Pons (tissue), 1 donor: ENCODE measurements at places on chromosomes 1 and 21.

DNA sequence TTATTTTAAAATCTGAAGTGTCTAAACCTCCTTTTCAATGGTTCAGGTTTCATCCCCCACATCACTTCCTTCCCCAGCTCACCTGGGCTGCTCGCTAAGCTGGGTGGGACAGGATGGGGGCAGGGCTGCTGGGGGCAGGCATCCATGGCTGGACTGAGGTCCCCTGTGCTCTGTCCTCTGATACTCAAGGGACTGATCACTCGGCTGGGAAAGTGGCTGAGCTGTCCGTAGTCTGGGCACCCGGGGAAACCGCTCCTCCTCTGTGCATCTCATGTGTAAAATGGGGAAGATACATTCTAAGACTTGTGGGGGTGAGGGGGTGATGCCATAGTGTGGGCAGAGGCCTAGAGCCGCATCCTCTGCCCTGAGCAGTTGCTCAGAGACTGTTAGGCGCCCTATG, 411.2 kb downstream of the MATN1 start:
- DNase-seq, result no peak

GRCh38 chr1:173553312-173553711, 49.6 kb downstream of the SLC9C2 start:
- DNase-seq, result no peak

DNA sequence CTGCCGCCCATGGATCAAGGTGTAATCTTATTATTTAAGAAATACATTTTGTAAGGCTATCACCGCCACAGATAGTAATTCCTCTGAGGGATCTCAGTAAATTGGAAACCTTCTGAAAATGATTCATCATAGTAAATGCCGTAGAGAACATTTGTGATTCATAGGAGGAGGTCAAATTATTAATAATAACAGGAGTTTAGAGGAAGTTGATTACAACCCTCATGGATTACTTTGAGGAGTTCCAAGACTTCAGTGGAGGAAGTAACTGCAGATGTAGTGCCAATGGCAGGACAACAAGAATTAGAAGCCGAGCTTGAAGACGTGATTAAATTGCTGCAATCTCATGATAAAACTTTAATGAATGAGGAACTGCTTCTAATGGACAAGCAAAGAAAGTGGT, 280.1 kb downstream of the PTPRC start:
- no peak for DNase-seq

DNA sequence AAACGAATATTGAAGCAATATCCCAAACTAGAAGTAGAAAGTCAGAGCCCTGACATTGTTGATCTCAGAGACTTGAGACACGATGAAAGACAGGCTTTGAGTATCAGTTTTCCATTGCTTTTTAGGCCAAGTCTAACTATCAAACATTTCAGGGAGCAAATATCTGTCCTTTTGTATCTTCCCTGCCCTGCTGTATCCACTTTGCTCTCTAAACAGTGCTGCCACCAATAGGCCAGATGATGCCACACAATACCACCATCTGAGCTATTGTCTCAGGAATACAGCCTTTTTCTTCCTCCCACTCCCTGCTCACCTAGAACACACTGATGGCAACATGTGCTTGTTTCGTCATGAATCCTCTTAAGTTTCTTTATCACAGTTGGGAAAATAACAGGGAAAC, 62.6 kb upstream of the SPAG17 start:
- peak; percentile 7 for DNase-seq

- no peak for DNase-seq
Observed at GRCh38 chr1:162367073-162367472, 9.6 kb downstream of the SPATA46 start.

- no peak for DNase-seq
Observed at GRCh38 chr1:62229932-62230331, 35.3 kb downstream of the L1TD1 start.

DNA sequence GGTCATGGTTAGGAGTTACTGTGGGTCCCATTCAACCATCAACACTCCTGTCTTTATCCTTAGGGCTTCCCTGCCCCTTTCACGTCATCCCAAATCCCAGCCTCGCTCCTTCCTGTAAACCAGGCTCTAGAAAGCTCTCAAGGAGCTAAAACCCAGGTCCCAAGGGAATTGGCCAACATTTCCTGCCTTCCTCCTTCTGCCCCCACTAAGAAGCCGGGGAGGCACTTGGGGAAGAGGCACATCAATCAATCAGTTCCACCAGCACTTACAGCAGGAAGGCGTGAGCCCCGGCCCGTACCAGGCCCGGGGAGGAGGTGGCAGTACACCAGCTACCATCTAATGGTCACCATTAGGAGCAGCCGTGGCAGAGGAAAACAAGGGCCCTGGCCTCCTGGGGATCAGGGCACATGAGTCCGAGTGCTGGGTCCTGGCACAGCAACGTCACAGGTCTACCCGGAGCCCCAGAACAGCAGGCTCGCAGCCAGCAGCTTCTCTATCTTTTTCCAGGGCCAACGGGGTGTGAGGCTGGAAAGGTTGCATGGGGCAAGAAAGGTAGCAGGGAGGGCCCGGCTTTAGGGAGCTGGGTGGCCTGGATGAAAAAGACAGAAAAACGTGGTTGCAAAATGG, 108.6 kb downstream of the CASZ1 start:
- DNase-seq, result no peak

GRCh38 chr1:109781806-109782205, 18.1 kb upstream of the EPS8L3 start:
- DNase-seq, result no peak

DNA sequence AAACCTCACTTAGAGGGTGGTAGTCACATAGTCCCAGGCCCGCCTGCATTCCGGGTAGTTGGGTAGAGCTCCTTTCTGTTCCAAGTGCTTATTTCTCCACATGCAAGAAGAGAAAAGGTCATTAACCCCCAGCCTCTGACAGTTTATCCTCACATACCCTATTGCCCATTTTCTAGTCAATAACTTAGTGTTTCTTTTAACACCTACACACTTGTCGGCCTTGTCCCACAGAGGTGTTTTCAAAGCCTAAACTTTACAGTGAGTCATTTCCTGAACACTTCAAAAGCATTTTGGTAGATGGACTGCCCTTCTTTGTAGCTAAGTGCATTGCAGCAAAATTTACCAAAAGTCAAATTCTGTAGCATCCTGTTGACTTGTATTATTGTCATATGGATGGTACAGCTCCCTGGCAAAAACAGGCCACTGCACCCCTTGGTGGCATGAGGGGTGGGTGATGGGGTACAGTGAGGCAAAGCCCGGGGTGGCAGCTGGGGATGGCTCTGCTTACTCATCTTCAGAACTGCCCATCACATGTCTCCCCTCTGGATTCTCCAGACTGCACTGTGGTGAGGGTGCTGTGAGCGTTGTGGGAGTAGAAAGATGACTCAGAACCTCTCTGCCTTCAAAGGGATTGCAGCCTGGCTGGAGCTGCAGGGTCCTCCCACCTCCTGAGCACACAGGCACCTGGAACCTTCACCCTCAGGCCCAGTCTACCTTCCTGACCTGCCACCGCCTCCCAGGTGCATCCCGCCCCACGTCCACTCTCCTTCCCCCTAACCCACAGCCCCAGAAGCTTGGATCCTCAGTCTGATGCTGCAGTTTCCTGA, 45.8 kb upstream of the DMRTB1 start:
- DNase-seq, result no peak

- no peak for DNase-seq
Observed at GRCh38 chr21:43961382-43961909, 50.7 kb upstream of the TRAPPC10 start.

DNA sequence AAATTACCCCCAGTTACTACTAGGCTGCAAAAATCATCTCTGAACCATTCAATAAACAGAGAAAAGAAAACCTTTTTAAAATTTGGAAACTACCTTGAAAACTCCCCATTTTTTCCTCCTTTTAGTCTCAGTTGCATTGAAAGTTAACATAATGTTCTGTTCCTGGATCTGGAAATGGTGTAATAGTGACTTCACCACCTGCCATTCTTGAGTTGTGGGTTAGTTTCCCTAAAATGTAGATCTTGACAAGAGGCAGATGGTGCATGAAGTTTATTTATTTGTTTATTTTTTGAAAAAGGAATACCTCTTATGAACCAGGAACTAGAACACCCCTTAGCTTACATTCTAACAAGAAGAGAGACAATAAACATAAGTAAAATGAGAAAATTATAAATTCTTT, 72.8 kb downstream of the ATF6 start:
- DNase-seq, result no peak

GRCh38 chr1:95467036-95467435, 233.0 kb downstream of the RWDD3 start:
- peak; percentile 30 for DNase-seq
